ENCODE measurements at places on chromosomes 13 and 19.

- DNase-seq: peak; percentile 87
Measured at GRCh38 chr19:44111910-44112463, 1.2 kb upstream of the ZNF225 start.

- DNase-seq: no peak
Measured at GRCh38 chr13:70424428-70424827, 316.2 kb upstream of the KLHL1 start.

GRCh38 chr19:18867199-18867598, 28.8 kb downstream of the CERS1 start:
- no peak for DNase-seq

GRCh38 chr13:60689571-60689970, 292.6 kb downstream of the TDRD3 start:
- no peak for DNase-seq

DNA sequence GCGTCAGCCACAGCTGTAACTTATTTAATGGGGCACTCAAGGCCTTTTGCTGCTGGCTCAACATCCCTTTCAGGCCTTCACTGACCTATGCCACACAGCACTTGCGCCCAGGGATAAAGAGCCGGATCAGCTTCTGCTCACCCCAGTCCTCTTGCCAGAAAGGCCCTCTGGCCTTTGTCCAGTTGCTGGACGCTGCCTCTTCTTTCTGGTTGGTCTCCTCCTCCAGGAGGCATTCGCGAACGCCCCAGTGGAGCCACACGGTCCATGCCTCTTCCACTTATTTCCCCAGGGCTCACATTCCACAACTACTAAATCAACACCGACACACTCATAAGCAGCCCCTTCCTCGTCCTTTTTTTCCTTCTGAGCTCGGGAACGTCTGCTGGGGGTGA, 3.7 kb upstream of the ZNF329 start:
- DNase-seq: peak; percentile 67

GRCh38 chr19:35704218-35704617, at the start of gene ZBTB32:
Gene ZBTB32, plus strand, starts transcription at chr19:35704558. Its CDS starts 10,069 bp downstream, at chr19:35714627.
- peak; percentile 75 for DNase-seq

DNA sequence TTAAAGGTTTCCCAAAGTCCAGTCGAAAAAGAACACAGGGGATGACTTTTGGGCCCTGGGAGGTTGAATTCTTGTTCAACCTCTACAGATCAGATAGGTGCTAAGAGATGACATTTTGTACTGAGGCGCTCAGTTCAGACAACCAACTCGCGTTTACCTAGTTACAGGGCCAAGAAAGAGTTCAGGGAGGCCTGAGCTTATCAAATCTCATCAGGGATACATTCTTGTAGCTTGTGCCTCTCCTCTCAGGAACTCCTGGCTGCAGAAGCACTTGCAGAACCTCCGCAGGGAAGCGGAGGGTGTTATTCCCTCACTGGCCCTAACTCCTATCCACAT, 825 bp downstream of the ZNF776 start:
- DNase-seq: no peak

DNA sequence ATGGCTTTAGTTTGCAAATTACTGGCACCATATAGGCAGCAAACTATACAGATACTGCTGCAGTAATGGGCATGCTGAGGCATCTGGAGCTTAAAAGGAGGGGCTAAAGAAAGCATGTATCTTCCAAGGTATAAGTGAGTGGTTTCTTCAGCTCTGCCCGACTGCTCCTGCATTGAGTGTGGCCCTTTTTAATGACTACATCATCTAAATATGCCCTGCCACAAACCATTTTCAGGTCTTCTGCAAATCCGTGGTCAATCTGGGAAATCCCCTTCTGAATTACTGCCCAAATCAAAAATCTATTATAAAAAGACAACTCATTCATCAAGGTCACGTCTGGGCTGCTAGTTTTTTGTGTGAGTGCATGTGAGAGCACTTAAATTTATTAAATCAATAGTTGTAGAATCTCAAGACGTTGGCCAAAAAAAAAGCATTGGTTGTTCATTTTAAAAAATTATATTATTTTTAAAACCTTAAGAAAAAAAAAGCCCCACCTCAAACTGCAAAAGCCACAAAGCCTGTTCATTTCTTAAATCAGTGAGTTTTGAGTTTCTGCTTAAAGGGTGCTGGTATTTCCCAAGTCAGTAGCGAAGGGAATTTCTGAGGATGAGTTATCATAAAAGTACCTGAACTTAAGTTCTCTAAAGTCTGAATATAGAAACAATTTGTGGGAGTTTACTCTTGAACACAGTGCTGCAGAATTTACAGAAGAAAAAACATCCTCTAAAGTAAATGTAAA, 16.3 kb downstream of the LCP1 start:
- no peak for DNase-seq

GRCh38 chr13:37870895-37871550, 1.5 kb upstream of the TRPC4 start:
- DNase-seq: peak; percentile 74

DNA sequence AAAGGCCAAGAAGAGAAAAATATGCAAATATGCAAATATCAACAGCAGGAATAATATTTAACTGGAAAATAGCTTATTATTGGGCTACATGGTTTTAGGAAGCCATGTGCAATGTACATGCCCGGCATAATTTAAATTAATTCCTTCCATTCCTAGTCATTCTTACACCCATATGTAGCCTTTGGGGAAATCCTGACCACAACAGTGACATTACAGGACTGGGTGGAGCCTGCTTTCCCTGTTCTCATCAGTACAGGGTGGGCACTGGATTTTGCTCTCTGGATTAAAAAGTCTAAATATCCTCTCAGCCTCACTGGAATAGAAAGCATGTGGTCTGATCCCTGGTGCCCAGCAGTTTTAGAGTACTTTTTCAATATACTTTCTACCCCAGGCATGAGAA, 198.2 kb downstream of the DNAJC15 start:
- DNase-seq: no peak

DNA sequence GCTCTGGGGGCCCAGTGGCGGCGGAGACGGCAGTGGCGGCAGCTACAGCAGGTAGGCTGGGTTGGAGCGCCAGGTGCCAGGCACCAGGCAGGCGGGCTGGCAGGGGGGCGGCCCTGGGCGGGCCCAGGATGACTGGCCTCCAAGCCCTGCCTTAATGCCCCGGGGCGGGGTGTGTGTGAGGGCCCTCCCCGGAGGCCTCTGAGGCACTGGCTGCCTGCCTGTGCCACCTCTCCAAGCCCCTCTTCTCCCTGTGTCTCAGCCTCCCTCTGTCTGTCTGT, at the start of gene KLK11:
Gene KLK11, minus strand, starts transcription at position 63 of the 278 bp plus-strand sequence. CDS start 985 bp downstream, outside the sequence.
- no peak for DNase-seq

DNA sequence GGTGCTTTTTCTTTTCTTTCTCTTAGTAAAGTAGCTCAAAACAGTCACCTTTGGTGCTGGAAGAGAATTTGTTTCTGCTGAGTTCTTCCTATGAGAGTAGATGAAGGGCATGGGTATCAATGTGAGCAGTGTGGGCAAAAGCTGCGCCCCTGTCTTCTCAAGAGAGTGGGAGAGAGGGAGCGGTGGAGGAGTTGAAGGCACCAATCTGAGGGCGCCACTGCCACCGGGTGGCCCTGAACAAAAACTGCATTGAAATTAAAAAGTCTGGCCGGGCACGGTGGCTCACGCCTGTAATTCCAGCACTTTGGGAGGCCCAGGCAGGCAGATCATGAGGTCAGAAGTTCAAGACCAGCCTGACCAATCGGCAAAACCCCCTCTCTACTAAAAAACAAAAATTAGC, 28.7 kb upstream of the EPHX3 start:
- peak; percentile 32 for DNase-seq

DNA sequence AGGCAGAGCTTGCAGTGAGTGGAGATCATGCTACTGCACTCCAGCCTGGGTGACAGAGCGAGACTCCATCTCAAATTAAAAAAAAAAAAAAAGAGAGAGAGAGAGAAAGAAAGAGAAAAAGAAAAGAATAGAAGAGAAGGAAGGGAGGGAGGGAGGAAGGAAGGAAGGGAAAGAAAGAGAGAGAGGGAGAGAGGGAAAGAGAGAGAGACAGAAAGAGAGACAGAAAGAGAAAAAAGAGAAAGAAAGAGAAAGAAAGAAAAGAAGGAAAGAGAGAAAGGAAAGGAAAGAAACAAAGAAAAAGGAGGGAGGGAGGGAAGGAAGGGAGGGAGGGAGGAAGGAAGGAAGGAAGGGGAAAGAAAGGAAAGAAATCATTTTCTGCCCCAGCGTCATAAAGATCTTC, 7.0 kb upstream of the UNC13A start:
- DNase-seq: no peak

GRCh38 chr19:32418155-32418554, 12.6 kb downstream of the DPY19L3 start:
- no peak for DNase-seq

DNA sequence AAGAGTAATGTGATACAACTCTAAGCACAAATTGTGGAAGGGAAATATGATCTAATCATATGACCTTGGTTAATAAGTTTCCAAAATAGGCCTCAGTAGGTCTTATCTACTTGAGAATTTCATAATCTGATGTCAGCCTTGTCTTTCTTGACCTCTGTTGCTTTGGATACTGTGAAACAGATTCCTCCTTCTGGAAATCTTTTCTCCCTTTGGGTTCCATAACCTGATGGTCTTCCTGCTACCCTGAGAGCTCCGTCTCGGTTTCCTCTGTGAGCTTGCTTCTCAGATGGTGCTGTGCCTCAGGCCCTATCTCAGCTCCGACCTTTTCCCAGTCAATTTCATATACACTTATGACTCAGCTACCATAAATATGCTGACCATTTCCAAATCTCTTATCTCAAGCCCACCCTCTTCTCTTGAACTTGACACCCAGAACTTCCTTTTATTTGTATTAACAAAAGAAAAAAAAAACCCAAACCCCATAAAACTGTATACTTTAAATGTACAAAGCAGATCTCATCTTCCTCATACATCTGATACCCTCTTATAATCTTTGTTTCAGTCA, 6.4 kb upstream of the SLC46A3 start:
- DNase-seq: no peak

- no peak for DNase-seq
Measured at GRCh38 chr13:51632591-51633362, 48.5 kb downstream of the WDFY2 start.

DNA sequence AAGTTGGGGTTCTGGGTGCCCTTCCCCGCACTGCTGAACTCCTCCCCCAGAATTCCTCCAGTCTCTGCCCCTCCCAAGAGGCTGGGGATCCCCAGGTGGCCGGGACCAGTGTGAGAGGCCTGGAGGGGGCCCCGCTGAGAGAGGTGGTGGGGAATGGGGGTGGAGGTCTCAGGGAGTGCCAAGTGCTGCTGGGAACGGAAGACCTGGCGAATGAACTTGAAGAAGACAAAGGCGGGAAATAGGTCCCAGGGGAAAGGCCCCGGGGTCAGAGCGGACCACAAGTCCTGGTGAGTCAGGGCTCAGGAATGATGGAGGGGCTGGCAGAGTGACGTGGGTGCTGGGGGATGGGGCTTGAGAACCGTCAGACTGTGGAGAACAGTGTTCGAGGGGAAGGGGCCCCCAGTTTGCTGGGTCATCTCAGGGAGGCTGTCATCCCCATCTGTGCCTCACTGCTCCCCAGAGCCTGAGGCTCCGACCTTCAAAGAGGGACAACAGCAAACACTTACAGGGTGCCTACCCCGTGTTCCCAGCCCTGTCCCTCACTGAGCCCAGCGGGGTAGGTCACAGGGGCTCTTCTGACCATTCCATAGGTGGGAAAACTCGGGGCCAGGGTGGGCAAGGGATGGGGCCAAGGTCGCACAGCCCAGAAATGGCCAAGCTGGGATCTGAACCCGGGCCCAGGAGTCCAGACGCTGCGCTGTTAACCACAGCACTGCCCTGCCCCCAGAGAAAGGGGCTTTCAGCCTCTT, 16.0 kb upstream of the SEMA6B start:
- DNase-seq: peak; percentile 99

- DNase-seq: peak; percentile 98
Measured at GRCh38 chr19:2186071-2186846, 22.5 kb downstream of the DOT1L start.

DNA sequence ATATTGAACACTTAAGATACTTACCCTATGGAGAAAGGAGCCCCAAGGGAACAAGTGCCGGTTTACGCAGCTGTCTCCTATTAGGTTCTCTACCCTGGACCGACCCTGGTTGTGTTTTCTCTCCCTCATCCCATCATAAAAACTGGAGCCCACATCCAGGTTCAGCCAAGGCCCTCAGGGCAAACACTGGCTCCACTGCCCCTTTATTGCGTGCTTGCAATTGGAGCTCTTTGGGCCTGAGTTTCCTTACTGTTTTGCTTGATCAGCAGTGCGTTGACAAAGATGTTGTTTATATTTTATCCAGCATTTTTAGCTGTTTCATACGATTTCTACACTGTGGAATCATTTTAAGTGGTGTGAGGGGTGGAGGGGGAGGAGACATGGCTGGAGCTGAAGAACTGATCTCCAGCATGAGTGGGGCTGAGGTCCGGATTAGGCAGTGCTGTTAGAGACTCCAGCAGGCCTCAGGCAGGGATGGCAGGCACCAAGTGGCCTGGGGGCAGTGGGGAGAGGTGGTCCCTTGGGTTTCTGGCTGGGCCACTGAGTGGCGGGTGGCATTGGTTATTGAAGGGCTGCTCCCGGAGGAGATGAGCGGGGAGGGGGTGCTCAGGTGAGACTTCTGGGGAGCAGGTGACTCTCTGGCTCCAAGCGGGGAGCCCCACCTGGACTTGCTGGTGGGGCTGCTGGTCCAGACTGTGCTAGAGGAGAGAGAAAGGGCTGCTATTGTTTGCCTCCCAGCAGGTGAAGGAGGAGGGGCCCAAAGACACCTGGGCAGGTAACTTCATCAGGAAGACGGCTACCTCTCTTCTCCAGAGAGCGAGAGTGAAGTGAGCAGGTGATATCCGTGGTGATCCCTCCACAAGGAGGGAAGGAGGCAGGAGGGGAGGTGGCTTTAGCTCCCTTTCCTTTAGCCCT, 62.4 kb upstream of the RNF113B start:
- DNase-seq: no peak

GRCh38 chr19:50275577-50276368, 53.4 kb downstream of the KCNC3 start:
- no peak for DNase-seq

- DNase-seq: no peak
Measured at GRCh38 chr19:41359741-41360140, 4.2 kb downstream of the B9D2 start.

GRCh38 chr13:110650436-110650835, 35.1 kb downstream of the NAXD start:
- no peak for DNase-seq

- peak; percentile 39 for DNase-seq
Measured at GRCh38 chr13:45109102-45109720, 11.1 kb upstream of the GTF2F2 start.

DNA sequence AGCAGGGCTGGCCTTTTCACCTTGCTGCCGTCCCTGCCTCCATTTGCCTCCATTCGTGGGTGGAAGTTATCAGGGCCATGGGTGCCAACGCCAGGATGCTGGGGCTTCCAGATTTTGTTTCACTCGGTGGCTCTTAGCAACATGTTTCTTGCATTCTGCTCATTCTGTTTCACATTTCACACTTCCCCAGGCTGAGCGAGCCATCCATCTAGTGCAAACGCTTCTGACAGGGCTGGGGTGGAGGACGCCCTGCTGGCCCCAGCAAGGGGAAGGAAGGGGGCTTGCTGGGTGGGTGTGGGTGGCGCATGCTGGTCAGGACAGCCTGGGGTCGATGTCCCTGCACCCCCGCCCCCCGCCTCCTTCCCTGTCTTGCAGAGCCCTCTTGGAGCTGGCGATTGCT, 165.2 kb downstream of the URI1 start:
- no peak for DNase-seq

GRCh38 chr13:96041326-96042110, 11.7 kb downstream of the UGGT2 start:
- DNase-seq: no peak

- peak; percentile 21 for DNase-seq
Measured at GRCh38 chr13:99228737-99229691, 28.4 kb downstream of the UBAC2 start.

GRCh38 chr13:109735436-109735966, 50.9 kb downstream of the IRS2 start:
- DNase-seq: no peak

GRCh38 chr13:72199640-72200039, 332.6 kb upstream of the DACH1 start:
- DNase-seq: no peak

Measured in cardiac fibroblast (primary cell).